Hematopoietic multipotent progenitor cell treated with erythropoietin and hydrocortisone succinate and interleukin-3 and kit ligand, for 6 days (in vitro differentiated cells): ENCODE measurements at places on chromosomes 1 and 21.
A peak's percentile ranks its signal among the peaks of the same experiment; 100 is the strongest.

DNA sequence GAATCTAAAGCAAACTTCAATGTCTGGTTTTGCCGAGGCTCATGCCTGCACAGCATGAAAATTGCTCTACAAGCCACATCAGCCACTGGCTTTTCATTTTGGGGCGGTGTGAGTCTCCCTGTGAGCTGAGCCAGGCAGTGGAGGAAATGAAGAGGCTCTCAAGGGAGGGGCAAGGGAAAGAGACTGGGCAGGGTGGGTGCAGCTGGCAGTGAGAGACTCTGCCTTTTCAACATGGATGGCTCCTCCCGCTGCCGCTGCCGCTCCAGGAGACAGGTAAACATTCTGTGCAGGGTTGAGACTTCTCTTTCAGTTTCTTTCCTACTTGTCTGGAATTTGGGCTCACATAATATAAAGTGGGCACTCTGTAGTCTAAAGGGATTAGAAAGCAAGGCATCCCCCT is 11.3 kb upstream of the CTSE start:
- DNase-seq, result peak; percentile 65

- no peak for DNase-seq
Observed at GRCh38 chr1:32703479-32704291, 1.1 kb upstream of the SYNC start.

GRCh38 chr1:197984289-197984688 is 67.1 kb downstream of the LHX9 start:
- DNase-seq, result no peak

DNA sequence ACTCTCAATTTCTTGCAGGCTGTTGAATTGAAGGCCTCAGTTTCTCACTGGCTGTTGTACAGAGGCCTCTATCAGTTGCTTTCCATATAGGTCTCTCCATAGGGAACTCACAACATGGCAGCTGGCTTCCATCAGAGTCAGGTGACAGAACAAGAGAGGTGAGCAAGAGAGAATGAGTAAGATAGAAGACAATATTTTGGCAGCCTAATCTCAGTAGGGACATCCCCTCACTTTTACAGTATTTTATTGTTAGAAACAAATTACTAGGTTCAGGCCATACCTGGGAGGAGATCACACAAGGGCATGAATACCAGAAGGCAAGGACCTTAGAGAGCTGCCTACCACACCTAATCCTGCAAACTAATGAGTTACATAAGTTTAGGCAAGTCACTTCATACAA is 162.8 kb downstream of the ATP6V1G3 start:
- DNase-seq, result no peak

DNA sequence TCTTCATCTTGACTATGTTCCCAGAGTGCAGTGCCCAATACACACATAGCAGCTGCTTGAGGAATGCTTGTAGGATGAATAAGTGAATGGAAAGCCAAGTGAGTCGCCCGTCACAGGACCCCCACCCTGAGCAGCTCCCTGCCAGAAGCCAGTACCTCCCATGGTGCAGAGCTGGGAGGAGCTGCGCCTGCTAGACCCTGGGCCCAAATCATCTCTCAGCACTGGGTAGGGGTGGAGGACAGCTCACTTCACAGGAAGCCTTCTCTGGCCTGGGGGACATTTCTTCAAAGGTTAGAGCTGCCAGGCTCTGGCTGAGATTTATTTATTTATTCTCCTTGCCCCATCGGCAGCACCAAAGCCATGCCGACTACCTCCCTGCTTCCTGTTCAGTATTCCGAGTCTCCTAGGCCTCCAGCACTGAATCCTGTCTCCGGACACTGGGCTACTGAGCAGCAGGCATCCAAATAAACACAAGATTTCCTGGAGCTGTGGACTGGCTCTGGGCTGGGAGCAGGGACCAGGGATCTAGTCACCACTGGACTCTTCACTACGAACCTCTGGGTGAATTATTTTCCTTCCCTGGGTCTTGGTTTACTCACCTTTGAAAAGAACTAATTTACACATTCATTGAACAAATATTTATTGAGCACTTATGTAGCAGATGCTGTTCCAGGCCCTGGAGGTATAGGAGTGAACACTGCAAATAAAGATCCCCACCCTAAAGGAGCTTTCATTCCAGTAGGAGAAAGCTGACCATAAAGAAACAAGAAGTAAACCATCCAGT is 187.7 kb downstream of the TRABD2B start:
- no peak for DNase-seq

GRCh38 chr1:157992031-157992832 is 1.2 kb upstream of the KIRREL1 start:
- peak; percentile 78 for DNase-seq

GRCh38 chr1:218299416-218299815 is 14.3 kb downstream of the RRP15 start:
- peak; percentile 80 for DNase-seq

DNA sequence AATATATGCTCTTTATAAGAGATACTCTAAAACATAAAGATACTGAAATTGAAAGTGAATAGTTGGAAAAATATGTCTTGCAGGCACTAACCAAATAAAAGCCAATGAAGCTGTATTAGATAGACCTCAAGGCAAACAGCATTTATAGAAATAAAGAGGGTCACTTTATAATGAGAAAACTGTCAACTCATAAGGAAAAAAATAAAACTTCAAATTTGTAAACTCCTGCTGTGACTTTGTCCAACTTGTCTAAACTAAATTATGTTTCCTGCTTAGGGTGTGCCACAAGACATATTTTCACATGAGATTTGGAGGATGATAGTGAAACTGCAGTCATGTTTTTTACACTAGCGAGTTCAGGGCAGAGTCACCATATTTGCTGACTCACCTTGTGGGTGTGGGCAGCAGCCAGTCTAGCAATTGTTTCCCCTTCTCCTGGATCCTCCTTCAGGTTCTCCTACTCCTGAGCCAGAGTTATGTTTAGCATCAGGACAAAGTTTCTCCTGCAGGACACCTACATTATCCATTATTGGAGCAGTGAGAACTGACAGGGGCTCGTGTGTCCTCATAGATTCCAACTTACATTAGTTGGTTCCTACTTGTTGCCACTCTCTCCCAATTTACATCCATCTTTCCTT is 43.8 kb downstream of the CD53 start:
- peak; percentile 91 for DNase-seq

GRCh38 chr1:51488372-51489050 is 30.6 kb downstream of the EPS15 start:
- DNase-seq, result no peak

DNA sequence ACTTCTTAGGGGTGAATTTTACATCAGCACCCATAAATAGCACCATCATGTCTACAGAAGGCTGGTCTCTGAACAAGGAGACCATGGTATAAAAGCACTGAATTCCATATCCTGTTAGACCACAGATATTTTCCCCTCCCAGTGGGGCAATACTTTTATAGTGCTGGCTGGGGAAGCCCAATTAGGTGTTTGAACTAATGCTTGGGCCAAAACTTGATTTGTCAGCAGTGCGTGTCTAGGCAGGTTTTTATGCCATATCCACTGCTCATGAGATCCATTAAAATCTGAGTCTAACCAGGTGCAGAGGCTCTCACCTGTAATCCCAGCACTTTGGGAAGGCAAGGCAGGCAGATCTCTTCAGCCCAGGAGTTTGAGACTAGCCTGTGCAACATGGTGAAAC is 623.0 kb downstream of the NPHP4 start:
- DNase-seq, result no peak

DNA sequence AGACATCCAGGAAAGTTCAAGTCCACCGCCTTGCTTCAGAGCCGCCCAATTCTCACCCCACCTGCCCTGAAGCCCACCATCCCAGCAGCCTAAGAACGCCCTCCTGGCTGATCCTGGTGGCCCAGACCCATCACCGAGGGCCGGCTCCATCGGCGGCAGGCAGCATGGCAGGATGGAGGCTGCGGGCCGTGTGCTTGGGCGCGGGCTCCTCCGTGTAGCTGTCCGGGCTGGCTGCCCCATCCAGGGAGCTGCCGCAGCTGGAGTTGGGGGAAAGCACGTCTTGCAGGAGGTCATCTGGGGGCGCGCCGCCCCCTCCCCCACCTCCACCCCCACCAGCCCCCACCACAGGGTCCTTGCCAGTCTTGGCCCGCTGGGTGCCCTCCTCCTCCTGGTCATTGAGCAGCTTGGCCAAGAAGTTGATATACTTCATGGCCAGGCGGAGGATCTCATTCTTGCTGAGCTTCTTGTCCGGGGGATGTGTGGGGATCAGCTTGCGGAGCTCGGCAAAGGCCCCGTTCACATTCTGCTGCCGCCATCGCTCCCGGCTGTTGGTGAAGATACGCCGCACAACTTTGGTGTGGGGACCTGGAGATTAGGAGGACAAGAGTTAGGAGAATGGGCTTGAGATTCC is 12.3 kb downstream of the TAL1 start:
- DNase-seq, result no peak

- no peak for DNase-seq
Observed at GRCh38 chr1:243229526-243229925, 25.6 kb downstream of the CEP170 start.

DNA sequence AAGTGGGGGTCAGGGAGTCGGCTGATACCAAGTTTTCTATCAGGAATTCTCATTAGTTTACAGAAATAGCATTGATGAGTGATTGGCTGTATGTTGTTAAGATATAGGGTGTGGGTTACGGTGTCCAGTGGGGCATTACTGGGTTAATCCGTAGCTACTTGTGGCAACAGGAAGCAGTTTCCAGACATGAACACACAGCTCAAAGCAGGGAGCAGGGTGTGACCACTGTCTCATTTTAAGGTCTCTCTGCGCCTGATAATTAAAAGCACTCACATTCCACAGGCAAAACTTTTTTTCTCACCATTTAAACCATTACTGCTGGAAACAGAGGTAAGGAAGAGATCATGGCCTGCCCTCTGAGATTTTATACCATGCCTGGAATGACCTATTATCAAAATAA is 114.9 kb downstream of the SIK1 start:
- DNase-seq, result no peak

GRCh38 chr1:155984341-155984740 is 6.0 kb upstream of the ARHGEF2 start:
- no peak for DNase-seq

GRCh38 chr1:113252166-113252565 is 138.1 kb upstream of the MAGI3 start:
- DNase-seq, result no peak

- no peak for DNase-seq
Observed at GRCh38 chr1:184004935-184005334, 32.6 kb downstream of the COLGALT2 start.

DNA sequence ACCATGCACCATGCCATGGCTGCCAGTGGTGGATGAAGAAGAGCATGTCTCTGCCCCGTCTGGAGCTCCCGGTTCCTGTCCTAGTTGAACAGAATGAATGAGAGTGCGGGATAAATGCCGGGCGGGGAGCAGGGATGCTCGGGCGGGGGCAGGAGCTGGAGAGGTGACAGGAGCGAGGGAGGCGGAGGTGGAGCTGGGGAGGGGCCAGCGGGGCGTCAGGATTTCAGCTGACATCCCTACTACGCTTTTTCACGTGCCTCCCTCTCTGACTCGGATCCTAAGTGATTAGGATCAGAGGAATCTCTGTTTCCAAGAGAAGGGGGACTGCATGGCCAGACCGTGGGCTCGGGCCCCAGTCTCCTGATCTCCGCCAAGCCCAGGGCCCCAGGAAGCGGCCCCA is 47.3 kb downstream of the TP73 start:
- no peak for DNase-seq

- peak; percentile 21 for DNase-seq
Observed at GRCh38 chr1:51558375-51558924, 39.4 kb upstream of the EPS15 start.

- no peak for DNase-seq
Observed at GRCh38 chr1:14263225-14263624, 335.3 kb upstream of the KAZN start.

GRCh38 chr1:197972406-197972805 is 55.2 kb downstream of the LHX9 start:
- DNase-seq, result no peak

- no peak for DNase-seq
Observed at GRCh38 chr1:1082239-1082775, 8.2 kb upstream of the RNF223 start.

DNA sequence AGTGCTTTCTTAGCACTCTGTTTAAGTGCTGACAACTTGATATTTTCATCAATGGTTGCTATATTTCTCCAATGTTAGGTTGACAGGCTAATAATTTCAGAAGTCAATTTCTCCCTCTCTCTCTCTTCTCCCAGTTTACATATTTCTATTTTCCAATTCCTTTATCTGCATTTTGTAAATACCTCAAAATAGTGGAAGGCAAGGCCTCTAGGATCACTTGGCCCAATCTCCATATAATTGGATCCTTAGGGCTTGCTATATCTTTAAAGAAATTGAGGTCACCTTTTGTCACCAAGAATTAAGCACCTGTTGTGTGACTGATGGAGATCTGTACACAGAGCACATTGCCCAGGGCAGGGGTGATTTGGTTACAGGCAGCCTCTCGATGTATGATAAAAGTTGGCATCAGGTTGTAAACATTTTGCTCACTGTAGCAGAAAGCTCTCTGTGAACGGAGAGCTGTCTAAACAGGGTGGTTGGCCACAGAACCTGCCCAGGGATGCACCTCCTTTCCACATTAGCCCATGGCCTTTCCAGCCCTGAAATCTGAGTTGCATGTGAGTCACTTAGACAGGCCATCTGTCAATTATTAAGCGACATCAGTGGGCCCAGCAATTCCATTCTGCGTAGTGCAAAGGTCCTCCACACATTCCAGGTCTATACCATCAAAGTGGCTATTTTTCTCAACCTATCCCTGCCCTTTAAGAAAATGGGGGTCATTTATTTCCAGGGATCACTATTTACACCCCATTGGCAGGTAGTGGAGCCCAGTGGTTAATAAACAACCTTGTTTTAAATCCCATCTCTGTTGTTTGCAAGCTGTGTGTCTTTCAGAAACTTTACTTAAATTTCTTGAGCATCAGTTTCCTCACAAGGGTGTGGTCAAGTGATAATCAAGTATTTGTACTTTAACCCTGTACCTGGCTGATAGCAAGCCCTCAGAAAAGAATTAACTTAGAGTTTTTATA is 29.1 kb upstream of the IRF2BP2 start:
- DNase-seq, result no peak

DNA sequence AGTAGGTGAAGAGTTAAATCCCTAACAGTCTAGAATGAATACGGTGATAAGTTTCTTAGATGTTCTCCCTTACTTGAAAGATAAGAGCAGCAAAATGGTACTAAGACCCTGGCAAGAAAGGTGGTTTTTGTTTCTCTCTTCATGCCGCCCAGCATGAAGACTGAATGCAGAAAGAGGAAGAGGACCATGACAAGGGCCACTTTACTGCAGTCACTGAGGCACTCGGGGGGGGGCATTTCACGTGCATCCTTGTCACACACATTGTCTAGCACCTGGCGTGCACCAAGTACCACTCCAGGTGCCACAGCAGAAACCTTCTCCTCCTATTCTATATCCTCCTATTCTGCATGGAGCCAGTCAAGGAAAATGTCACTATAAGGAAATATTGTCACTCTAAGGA is 222.0 kb downstream of the TOMM20 start:
- DNase-seq, result no peak

DNA sequence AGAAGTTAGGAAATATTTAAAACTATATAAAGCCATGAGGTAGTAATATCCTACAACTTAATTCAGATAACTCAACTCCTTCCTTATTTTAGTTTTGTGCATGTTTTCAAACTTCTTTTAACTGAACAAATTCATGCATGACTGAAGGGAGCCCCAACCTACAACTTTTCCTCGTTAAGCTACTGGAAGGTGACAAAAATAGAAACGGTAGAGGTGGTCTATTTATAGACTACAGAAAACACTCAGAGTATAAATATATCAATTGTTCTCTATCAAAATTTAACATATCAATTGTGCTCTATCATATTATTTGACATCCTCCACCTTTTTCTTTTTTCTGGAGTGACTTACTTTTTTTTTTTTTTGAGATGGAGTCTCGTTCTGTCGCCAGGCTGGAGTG is 16.8 kb downstream of the SYNJ1 start:
- DNase-seq, result no peak

GRCh38 chr21:31711326-31711725 is 20.6 kb downstream of the SCAF4 start:
- DNase-seq, result no peak

- no peak for DNase-seq
Observed at GRCh38 chr1:117321680-117322609, 45.3 kb upstream of the MAN1A2 start.
